Stimulated activated CD4-positive, alpha-beta T cell treated with anti-CD3 and anti-CD28 coated beads, Interleukin-2, amount 100 ng/mL, for 48 hours (primary cell): ENCODE measurements at places on chromosomes 12 and 14.
A peak's percentile ranks its signal among the peaks of the same experiment; 100 is the strongest.

DNA sequence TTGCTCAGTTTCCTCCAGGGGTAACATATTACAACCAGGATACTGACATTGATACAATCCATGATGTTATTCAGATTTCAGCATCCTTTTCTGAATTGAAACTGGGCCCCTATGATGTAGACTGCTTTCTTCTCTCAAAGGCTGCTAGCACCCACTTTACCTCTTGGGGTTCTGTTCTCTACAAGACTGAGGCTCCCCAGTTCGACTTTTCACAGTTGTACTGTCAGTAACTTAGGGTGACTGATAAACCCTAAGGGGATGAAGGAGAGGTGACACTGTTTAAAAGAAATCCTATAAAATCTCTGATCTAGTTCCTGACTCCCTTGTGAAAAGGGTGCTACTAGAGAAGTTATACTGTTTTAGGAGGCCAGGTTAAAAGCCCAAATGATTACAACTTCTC is 818 bp downstream of the VPS33A start:
- no peak for DNase-seq

- no peak for DNase-seq
Observed at GRCh38 chr12:100908501-100908900, 113.9 kb downstream of the ANO4 start.

- no peak for DNase-seq
Observed at GRCh38 chr12:868722-869121, 80.8 kb downstream of the RAD52 start.

DNA sequence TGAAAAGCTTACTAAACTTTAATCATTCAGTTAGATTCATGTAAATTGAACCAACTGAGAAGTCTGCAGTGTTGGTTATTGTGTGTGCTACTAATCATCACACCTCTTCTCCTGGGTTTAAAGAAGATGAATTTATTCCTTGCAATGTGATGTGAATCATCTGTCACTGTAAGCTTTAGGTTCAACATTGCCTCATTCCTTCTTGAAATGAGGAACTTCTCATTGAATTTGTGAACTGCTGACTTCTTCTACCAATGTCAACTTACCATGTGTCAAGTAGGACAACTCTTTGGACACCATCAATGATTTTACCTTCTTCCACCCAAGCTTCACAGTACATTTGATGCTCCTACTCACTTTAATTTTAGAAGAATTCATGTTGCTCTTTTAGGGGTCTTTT is 17.4 kb upstream of the PRB2 start:
- DNase-seq: no peak

GRCh38 chr12:57885207-57885606 is 38.7 kb upstream of the CTDSP2 start:
- no peak for DNase-seq

DNA sequence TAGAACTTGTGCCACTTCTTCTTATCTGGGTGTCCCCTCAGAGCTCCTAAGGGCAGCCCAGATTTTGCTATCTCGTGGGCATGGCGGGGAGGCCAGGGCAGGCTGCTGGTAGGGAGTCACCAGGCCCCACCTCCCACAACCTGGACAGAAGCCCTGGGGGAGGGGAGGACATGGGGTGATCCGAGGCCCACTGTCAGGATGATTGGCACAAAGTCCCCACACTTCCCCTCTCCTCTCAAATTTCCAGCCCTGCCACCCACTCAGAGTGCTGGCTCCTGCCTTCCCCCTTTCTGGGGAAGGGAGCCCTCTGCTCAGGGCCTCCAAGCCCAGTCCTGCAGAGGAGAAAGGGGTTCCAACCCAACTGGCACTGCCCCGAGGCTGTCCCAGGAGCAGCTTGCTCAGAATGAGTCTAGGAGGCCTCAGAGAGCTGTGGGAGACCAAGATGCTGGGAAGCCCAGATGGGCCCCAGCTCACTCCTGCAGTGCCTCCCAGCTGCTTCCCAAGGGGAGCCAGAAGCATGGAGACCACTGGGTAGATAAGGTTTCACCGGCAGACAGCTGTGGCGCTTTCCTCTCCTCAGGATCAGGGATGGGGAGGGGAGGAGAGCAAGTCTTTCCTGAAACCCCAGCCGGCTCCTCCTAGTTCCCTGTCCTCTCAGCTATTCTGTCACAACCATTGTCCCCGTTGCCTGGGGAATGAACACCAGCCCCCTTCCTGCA is 82.8 kb downstream of the B4GALNT3 start:
- DNase-seq: no peak

DNA sequence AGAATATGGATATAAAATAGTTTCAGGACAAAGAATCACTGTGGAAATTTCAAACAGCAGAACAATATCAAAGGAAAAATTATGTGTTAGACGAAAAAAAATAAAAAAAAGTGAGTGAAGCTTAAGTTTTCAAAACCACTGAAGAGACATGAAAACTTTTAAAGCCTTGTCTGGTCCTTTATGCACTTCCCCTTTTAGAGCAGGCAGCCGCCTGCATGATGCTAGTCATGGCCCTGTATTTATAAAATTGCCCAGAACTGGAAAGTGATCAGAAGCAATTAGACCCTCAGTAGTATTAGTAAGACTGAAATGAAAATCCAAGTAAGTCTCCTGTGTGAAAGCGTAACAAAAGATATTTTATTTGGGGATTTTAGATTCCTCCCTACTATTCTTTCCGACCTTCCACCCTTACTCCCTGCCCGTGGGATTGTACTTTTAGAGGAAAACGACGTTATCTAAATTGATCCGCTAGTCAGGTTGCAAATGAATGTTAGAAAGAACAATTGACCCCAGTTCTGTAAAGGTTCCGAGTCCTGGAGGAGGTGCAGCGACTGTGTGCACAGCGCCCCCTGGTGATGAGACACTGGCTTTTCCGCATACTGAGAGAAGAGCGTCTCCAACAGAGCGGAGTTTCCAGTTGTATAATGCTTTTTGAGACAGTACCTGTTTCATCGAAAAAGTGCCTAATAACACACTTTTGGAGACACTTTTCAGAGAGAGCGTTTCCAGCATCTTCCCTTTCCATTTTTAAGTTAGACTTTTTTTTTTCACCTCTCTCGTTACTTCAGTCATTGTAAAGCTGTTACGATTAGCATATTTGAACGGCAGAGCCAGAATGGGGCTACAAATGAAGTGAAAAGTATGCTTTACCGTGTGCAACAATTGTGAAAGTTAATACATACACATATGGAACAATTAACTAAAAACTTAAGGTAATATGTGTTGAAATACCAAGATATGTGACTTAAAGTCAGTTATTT is 12.4 kb downstream of the MGST1 start:
- peak; percentile 22 for DNase-seq

DNA sequence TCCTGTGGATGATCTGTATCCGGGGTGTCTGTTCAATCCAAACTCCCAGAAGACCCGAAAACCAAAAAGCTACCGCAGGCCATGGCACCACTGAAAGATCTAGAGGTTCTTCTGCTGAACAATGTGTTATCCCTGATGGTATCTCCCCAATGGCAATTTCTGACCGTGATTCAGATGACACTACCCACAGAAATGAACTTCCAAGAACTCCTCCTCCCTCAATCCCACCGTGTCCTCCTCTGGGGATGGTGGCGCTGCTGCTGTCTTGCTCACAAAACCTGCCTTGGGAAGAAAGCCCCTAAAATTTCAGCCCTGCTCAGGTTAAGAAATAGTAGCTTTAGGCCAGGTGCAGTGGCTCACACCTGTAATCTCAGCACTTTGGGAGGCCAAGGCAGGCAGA is 7.8 kb downstream of the CRACR2A start:
- no peak for DNase-seq

- no peak for DNase-seq
Observed at GRCh38 chr14:90678420-90678819, 137.8 kb downstream of the TTC7B start.

DNA sequence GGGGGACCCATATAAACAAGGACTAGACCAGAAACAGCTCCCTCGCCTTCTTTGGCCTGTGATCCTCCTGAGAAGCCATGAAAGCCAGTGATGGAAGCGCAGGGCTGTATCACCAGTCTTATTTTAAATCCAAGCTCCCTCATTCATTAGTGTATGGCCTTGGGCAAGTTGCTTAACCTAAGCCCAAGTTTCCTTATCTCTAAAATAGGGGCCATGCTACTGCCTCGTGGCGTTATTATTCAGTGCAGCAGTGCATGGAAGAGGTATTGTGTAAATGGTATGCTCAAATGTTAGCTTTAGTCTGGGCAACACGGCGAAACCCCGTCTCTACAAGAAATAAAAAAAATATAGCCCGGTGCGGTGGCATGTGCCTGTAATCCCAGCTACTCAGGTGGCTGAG is 9.9 kb downstream of the ESPL1 start:
- DNase-seq: no peak

GRCh38 chr12:106910202-106910601 is 45.5 kb upstream of the TMEM263 start:
- DNase-seq: no peak

DNA sequence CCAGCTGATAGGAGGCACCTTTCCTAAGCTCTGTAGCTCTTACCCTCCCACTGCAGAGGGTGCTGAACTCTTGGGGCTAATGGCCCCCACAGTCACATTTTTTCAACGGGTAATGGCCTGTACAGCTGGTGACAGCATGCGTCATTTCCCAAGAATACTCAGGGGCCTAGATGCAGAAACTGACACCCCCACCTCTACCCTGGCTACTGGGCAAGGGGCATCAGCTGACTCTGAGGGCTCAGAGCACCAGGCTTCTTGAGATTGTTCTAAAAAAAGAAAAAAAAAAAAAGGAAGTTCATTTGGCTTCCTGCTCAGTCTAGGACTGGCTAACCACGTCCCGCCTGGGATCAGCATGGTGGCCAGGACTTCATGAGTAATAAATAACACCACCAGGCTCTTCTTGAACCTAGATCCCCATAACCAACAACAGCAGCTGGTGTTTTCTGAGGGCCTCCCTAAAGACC is 35.2 kb downstream of the ZFP36L1 start:
- no peak for DNase-seq

- DNase-seq: no peak
Observed at GRCh38 chr12:70074510-70074909, 168.7 kb upstream of the CNOT2 start.

DNA sequence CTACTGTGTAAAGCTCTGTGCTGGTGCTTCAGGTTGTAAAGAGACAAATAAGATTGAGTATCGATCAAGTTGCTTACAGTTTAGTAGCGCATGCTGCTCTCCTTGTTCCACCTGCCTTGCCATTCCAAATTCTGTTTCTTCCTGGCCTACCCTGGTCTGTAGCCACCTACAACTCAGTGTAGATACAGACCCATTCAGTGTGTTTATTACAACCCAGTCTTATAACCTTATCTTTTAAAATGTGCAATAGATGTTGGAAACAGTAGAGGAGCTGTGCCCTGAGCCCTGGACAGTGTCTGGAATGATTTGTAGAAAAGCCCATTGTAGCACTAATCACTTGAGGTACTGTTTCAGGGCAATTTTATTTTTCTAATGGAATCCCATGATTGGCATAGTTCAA is 68.5 kb downstream of the DIP2B start:
- no peak for DNase-seq

- no peak for DNase-seq
Observed at GRCh38 chr12:78483767-78484315, 380.7 kb upstream of the SYT1 start.

DNA sequence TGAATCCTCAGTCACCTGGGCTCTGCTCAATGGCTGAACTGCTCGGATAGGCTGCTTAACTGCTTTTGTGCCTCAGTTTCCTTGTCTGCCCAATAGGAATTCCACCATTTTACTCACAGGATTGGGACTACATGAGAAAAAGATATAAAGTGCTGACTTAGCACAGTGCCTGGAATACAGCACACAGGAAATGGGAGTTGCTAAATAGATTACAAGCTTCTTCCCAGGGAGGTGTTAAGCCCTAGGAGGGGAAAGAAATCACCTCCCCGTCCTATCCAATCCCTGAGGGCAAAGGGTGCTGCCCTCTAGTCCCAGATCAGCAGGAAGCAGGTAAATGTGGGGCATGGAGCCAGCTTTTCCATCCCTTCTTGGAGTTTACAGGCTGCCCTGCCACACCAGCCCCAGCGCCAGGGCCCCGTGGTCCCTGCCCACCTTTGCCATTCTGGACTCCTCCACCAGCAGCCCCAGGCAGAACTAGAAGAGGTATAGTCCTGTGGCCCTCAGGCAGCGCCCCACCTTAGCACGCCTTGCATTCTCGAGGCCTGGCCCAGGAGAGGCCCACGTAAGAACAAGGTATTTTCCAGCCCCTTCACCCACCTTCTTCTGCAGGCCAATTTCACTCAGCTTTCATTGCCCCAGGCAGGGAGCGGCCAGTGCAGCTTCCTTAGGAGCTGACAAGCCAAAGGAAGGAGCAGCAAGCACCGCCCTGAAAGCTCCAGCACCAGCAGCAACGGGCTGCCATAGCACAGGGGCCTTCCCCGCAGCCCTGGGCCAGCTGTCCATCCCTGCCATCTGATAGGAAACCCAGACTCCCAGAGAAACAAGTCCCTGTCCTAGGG is 28.8 kb upstream of the RPLP0 start:
- no peak for DNase-seq

DNA sequence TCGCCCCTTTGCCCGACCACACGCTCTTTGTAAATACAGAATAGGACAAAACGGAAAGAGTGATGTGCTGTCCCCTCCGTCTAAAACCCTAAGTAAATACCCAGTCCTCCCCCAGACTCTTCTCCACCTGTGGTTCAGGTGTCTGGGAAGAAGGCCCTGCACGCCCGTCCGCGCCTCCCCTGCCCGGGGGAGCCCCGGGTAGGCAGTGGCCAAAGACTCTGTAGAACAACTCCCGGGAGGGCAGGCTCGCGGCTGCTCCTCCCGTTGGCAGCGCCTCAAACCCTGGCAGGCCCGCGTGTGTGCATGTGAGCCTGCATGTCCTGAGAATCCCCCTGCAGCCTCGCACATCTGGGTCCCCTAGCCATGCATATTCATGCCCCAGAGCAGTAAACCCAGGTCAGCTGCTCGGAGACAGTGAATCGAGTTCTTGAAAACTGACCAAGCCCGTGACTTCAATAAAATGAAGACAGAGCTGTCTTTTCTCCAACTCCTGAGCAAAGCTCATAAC is 165.8 kb downstream of the MON2 start:
- no peak for DNase-seq

- DNase-seq: no peak
Observed at GRCh38 chr14:105413544-105413886, 6.1 kb upstream of the MTA1 start.

GRCh38 chr12:461425-461824 is 1.7 kb downstream of the B4GALNT3 start:
- DNase-seq: no peak

DNA sequence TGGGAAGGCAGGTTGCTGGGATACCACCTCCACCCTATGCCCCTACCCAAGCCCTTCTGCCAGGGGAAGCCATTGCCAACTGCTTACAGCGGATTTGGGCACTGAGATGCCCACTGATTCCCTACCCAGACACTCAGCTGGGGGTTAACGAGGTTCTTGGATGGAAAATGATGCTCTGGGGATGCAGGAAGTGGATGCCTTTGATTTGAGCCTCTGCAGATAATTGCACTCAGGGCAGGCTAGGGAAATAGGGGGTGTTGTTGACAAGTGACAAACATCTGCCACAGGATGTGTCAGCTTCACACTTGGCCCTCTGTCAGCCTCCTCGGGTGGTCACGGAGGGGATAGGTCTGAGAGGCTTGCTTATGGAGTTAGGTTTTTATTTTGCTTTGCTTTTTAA is 57.4 kb downstream of the RPH3A start:
- DNase-seq: no peak
